ENCODE measurements at places on chromosomes 5 and 9.

GRCh38 chr5:170571875-170572852 is 68.3 kb downstream of the KCNIP1 start:
- DNase-seq = no peak

- no peak for DNase-seq
Observed at GRCh38 chr9:133437753-133438531, 15.8 kb downstream of the ADAMTS13 start.

DNA sequence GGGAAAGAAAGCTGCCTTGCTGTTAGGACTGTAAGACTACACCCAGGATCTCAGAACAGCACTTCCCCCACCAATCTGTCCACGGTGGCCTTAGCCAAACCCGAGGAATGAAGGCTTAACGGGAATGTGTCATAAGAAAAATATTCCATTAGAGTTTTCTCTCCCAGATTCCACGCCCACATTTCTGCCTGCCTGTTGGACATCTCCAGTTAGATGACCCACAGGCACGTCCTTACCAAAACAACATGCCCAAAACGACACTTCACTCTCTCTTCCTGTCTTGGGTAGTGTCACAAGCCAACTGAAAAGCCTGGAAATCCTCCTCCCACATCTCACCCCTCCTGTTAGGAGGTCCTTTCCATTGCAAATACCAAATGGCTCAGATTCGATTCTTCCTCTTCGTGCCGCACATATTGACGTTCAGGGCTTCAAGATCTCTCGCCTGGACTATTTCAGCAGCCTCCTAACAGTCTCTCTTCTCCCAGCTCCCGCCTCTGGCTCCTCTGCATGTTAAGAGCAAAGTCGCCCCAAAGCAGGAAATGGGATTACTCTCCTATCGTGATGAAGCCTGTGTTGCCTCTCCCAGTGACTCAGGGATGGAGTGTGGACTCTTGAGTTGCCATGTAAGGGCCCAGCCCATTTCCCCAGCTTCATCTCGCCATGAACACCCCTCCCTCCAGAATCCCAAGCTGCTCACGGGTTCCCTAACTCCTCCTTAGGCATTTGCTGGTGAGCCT is 159.3 kb downstream of the NR3C1 start:
- DNase-seq = no peak

GRCh38 chr5:80659106-80659505 is 4.3 kb upstream of the DHFR start:
- no peak for DNase-seq

- no peak for DNase-seq
Observed at GRCh38 chr9:124457887-124458431, 7.7 kb downstream of the ADGRD2 start.

DNA sequence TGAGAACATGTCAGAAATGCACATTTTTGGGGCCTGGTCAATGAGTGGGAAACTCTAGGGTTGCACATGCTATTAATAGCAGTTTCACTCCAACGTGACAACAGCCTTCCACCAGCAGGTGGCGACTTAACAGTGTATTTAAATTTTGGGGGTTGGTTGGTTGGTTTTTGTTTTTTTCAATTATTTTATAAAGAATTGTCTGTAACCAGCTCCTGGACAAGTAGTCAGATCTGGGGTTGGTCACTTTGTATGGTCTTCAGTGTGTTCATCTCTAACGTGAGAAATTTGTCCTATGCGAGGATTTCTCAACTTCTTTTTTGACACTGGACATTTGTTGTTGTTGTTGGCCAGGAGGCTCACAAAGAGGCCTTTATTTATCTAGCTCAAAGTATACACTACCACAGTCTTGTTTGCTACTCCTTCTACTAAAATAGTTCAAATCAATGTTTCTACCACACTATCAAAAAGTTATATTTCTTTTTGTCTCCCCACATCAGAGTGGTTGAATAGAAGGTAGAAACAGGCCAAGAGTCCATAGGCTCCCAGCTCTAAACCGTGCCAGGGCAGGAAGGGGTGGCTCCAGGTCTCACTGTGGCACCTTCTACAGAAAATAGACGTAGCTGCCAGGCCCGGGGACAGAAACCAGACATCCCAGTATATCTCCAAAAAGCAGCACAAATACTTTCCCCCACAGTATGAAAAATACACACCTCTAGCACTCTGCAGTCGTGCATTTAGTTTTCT is 110.4 kb downstream of the TRPM6 start:
- peak; percentile 59 for DNase-seq

- DNase-seq = peak; percentile 75
Observed at GRCh38 chr5:59893429-59894227, at the start of gene PDE4D. Gene PDE4D (minus strand): TSS chr5:59893726.

DNA sequence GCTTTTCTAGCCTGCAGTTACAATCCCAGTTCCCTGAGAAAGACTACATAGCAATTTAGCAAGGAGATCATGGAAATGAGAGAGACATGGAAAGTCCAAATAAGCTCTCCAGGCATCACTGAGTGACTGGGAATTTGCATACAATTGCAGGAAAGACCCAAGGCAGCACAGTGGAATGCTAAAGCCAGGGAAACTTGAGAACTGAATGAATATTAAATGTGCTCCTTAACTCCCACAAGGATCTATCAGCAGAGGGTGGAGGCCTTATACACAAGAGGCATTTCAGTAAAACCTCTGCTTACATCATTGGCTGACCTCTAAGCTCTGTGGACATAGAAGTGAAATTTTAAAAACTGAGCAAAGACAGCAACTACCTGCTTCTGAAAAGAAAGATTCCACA is 355.6 kb upstream of the DAB2 start:
- no peak for DNase-seq
